ENCODE measurements at places on chromosomes 4 and X.

DNA sequence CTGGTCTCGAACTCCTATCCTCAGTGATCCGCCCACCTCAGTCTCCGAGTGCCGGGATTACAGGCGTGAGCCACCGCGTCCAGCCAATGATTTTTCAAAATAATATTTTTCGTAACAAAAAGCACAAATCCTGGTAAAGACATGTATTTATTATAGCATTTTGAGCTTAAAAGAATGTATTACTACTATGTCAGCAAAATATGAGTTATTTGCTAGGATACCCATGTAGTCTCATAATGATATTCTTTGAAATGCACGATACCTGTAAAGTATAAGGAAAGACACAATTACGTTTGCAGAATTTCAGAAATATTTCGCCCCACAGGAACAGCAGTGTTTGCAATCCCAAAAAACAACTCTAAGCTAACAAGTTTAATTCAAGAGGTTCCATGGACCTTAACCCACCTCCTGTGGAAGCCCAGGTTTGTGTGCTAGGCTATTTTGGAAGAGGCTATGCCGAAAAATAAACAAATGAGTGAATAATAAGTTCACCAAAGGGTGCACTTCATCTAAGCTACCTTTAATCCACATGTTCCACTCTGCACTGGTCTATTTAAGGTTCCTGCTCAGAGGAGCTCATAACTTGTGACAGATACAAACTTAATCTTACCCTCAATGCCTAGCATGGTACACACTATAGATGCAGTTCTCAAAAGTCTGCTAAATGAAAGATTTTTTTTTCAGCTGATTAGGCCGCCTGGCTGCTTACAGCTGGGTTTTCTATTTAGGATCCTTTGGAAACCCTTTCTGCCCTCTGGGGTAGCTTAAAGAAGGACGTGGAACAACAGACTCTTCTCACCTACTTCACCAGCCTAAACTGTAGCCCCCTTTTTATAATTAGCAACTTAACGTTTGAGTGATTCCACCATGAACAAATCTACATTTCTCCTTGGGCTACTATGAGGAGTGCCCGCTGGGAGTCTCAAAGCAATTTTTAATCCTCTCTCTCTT lies 5.0 kb downstream of the FRYL start:
- DNase-seq: no peak

DNA sequence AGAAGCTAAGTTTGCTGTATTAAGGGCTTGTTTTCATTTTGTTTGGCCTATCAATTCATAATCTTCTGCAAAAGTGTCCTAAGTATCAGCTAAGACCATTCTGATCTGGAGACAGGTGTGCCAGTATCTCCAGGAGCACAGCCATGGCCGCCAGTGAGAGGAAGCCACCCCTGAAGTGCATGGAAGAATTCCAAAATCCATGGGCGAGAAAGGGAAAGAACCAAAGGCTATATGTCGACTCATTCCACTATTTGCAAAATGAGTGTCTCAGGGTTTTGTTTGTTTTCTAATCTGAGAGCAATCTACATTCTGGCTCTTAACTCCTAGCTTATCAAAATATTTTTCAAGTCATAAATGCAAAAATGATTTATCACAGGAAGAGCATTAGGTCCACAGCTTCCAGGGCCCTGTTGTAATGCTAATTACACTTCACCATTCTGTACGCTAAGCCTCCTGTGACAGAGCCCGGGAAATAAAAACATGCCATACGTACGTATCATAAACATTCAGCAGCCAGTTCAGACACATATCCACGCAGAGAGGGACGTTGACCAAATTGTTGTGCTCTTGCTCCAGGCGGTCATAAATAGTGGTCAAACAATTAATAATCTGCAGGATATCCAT lies 137.3 kb upstream of the FTHL17 start:
- no peak for DNase-seq

DNA sequence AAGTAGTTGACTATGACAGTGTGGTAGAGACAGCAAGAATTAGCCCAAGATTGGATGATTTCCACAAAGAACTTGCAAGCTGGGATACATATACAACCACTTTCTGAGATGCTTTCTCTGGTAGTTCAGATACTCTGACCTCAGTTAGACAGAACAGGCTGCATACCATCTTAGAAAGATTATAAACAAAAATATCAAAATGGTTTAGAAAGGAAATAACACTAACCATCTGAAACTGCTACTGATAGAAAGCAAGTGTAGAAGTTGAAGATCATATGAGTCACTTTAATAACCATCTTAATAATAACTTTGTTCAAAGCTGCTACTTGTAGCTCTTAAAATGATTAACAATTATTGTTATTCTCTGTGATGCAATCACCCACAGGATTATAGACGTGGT lies 255.4 kb upstream of the TTC29 start:
- no peak for DNase-seq

DNA sequence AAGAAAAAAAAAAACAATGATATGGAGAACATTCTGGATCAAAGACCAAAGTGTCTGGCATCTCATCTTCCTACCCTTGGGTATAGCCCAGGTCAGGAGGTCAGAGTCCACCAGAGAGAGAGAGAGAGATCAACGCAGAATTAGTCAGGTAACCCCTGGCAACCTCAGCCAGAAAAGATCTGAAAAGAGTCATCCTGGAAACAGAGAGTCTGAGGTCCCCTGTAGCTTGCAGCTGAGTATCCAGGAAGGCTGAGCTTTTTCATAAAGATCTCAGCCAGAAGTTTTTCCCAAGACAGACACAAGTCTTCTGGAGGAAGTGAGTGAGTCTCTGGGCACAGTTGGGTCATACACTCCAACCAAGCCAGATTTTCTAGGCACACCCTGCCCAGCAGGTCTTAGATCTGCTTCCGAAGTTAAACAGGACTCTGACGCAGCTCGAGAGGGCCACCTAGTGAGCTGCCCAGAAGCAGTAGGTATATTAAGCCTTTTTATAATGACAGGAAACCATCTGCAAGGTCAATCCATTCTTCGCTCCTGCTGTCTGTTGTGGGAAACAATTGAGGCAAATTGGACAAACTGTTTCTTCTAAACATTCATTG lies 35.7 kb downstream of the ACE2 start:
- DNase-seq: no peak

- no peak for DNase-seq
These were observed 57.4 kb downstream of the PJA1 start for GRCh38 chrX:69107747-69108401.

DNA sequence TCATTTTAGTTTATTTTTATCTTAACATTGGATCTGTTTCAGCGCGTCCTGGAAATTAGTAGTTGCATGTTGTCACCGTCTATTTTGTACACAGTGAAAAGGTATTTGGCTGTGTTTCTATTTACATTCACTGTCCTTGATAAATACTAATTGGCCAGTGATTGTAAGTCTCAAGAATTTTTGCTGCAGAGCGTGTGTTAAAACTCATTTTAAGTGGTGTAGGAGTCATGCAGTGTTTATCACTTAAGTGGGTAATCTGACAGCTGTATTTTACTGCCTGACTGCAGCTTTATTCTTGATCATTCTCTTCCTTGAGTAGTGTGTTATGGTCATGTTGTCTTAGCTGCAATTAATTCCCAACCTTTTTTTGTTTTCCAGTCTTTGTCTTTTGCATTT lies 9.8 kb downstream of the GUCY1A1 start:
- no peak for DNase-seq

DNA sequence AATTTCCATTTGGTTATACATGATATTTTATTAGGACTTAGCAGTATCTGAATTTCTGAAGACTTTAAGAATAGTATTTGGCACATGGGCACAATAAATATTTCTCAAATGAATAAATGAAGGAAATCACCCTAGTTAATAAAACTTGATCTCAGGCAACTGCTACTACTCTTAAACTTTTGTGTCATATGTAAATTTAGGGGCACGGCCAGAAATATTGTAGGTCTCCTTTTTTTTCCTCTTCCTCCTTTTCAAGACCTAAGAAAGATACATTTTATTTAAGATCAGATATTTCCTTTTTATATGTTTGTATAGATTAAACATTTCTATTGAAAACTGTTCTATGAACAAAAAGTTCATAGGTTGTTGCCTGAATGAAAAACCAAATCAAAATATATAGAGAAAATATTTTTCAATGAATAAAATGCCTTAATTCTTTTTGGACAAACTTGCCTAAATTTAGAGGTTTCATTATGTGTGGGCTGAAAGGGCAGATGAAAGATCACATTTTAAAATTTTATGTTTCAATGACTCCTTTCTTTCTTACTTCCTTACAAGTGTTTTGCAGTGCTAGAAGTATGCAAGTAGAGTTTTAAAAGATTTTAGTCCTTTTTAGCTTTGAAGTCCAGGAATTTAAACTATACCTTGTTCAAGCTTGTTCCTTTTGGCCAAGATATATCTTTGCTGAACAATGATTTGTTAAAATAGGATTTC lies 26.3 kb downstream of the CNKSR2 start:
- no peak for DNase-seq

DNA sequence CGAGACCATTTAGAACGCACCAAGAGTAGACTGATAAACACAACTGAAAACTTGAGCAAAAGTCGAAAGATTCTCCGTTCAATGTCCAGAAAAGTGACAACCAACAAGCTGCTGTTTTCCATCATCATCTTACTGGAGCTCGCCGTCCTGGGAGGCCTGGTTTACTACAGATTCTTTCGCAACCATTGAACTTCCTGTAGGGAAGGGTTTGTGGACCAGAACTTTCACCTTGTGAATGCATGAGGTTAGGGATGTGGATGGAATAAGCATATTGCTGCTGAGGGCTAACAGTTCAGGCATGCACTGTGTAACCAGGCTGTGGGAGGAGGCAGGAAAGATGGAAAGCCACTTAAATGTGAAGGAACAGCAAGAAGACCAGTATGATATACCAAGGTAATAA lies 20.9 kb upstream of the ING2 start:
- no peak for DNase-seq

DNA sequence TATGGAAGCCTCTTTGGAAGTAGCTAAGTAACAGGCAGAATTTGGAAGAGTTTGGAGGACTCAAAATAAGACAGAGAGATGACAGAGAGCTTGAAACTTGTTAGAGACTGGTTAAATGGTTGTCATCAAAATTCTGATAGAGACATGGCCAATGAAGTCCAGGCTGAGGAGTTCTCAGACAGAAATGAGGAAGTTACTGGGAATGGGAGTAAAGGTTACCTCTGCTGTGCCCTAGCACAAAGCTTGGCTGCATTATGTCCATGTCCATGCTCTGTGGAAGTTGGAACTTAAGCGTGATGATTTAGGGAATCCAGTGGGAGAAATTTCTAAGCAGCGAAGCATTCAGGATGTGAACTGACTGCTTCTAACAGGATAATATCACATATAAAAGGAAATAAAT lies 146.2 kb upstream of the NDST4 start:
- DNase-seq: no peak

- no peak for DNase-seq
These were observed 592.0 kb downstream of the IQCM start for GRCh38 chr4:149223659-149224058.

DNA sequence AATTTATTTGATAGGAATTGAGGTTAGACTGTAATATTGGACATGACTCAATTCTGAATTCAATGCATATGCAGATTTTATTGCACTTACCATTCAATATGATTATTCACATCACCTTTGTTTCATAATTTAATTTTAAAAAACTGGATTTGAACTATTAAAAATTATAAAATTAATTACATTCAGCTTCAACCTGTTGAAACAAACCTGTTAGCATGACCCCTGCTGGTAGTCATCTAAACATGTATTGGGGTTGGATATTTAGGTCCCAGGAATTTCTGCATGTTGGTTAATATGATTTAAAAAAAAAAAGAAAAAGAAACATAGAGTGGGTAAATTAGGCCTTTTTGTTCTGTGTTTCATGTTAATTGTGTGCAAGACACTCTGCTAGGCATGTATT lies 85.9 kb downstream of the ARSJ start:
- DNase-seq: no peak

DNA sequence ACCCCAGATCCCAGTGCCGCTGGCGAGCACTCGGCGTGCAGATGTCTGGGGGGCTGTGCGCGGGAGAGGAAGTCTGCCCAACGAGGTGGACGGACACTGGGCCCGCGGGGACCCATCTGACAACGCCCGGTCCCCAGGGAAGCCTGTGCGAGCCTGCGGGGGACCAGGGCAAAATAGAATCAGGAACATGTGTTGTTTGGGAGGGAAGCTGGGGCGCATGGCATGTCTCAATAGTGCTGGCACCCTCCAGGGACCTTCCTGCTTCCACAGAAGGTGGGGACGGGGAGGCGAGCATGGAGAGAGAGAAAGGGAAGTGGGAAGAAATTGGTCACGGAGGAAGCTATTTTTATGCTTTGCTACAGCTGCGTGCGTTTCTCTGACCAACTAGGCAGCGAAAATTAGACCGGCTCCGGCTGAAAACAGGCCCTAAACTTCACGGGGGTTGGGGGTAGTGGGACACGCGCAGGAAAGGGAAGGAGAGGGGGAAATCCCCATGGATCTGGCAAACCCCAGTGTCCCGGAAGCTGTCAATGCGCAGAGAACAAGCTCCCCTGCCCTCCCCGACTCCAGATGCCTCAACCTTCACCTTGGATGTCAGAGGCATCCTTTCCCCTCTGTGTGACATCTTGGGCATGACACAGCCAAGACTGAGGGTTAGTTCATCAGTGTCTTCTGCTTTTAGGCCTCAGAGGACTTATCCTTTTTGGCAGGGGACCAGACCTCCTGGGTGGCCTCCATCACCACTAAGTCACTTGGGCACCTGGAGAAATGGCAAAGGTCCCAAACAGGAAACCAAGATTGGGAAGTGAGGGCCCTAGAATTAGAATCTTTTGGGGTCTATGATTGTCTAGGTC lies 169.8 kb upstream of the BCOR start:
- DNase-seq: no peak

GRCh38 chr4:153176938-153177337 lies 27.3 kb upstream of the TRIM2 start:
- no peak for DNase-seq

DNA sequence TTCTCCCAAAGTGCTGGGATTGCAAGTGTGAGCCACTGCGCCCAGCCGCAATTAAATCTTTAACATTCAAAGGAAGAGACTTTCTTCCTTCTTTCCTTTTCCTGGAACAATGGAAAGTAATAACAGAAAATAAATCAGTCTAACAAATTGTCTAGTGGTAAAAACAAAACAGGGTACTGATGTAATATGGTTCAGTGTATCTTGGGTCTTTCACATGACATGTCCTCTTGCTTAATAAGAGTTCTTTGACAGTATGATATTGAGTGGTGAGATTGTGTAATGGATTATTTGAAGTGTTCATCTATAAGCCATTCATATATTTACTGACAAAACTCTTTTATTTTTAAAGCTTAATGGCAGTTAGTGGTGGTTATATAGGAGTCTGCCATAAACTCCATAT lies 256.6 kb downstream of the SPRY1 start:
- DNase-seq: no peak

GRCh38 chr4:76272073-76272472 lies 20.6 kb downstream of the FAM47E start:
- DNase-seq: no peak

GRCh38 chr4:117466388-117466787 lies 381.0 kb upstream of the TRAM1L1 start:
- no peak for DNase-seq

DNA sequence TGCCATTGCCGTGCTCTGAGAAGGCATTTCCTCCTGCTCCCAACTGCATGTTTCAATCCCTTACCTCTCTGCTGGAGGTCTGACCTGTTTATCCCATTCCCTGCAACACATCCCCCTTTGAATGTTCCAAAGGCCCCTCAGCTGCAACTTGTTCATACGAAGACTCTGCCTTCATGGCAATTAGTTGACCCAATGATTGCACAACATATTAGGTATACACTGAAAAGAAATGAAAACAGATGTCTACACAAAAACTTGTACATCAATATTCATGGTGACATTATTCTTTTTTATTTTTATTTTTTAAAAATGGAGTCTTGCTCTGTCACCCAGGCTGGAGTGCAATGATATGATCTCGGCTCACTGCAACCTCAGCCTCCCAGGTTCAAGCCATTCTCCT lies 54.9 kb upstream of the STX18 start:
- no peak for DNase-seq

GRCh38 chrX:23194885-23195554 lies 139.6 kb upstream of the PTCHD1 start:
- no peak for DNase-seq
